ENCODE measurements at places on chromosomes 7 and 10. TPM values are rescaled to one million over a fixed set of nuclear protein-coding genes. Genes with fewer than 3 reads are reported as not detected.

Gene HABP2
- 28.8 TPM for total RNA-seq

Gene ZNF212
- 2.4 TPM for total RNA-seq

Gene CPVL
- total RNA-seq: 18.2 TPM

Gene SLC26A5
- total RNA-seq: not detected

GRCh38 chr10:128151031-128151430 is 24.8 kb upstream of the MKI67 start:
- no peak for DNase-seq

GRCh38 chr7:38171623-38172391 is 6.2 kb upstream of the STARD3NL start:
- DNase-seq: no peak

All from renal cortical epithelial cell (primary cell).